Ecto neural progenitor cell (in vitro differentiated cells): ENCODE measurements at places on chromosomes 3 and 15.

GRCh38 chr15:70505411-70505919 lies 257.9 kb downstream of the UACA start:
- DNase-seq = no peak

DNA sequence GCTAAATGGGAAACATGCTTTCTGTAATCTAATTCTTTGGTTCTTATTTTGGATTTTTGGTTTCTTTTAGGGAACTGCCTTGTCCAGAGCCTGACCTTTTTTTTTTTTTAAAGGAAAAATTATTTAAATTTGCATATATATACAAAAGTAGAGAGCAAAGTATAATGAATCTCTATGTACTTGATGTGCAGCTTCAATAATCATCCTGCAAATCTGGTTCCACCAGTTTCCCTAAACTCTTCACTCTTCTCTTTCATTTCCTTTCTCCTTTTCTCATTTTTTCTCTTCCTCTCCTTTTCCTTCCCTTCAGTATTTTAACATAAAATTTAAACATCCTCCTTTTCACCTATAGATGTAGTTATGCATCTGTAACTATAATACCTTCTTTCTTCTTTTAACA lies 82.5 kb downstream of the USP13 start:
- no peak for DNase-seq

- DNase-seq = no peak
Measured at GRCh38 chr3:71087143-71088018, 496.1 kb downstream of the FOXP1 start.

- no peak for DNase-seq
Measured at GRCh38 chr15:43266834-43267233, at the start of gene TGM5. Gene TGM5 (minus strand): TSS chr15:43266928. CDS start chr15:43266849, 79 bp downstream.

- DNase-seq = no peak
Measured at GRCh38 chr15:25862472-25863110, 536 bp downstream of the ATP10A start.

GRCh38 chr3:128381609-128382008 lies 85.1 kb downstream of the DNAJB8 start:
- no peak for DNase-seq

GRCh38 chr3:68764554-68764953 lies 167.8 kb downstream of the TAFA4 start:
- DNase-seq = no peak

DNA sequence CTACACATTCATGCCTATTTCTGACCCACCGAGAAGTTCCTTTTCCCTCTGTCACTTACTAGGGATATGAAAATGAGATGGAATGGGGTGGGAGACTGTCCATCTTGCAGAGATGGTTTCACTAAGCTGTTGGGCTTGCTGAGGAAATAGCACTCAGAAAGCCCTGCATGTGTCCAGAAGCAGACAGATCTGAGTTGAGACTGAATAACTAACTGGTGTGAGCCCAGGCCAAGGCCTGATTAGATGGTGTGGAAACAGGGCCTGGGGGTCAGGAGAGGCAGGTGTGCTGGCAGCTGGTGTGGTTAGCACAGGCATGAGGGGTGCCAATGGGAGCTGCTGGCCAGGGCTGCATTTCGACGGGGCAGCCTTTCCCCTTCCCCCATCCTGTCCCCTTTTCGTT lies 72.1 kb downstream of the CLSTN2 start:
- DNase-seq = peak; percentile 29

GRCh38 chr3:118075873-118076272 lies 958.8 kb downstream of the IGSF11 start:
- DNase-seq = no peak

DNA sequence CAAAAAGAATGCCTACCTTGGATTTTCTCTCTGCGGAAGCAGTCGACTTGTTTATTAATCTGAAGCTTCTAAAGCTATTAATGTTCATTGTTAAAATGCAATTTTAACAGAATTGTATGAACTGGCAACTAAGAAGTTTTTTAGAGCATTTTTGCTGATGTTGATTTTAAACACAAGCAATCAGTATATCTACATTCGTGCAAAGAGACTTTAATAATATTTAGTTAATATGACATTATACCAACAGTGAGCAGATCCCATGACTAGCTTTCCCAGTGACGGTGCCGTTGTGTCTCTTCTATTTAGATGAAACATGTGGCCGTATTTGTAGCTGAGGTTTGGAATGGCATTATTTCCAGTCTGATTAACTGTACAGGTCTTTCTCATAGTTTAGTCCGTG lies 88.0 kb downstream of the PEX5L start:
- no peak for DNase-seq

DNA sequence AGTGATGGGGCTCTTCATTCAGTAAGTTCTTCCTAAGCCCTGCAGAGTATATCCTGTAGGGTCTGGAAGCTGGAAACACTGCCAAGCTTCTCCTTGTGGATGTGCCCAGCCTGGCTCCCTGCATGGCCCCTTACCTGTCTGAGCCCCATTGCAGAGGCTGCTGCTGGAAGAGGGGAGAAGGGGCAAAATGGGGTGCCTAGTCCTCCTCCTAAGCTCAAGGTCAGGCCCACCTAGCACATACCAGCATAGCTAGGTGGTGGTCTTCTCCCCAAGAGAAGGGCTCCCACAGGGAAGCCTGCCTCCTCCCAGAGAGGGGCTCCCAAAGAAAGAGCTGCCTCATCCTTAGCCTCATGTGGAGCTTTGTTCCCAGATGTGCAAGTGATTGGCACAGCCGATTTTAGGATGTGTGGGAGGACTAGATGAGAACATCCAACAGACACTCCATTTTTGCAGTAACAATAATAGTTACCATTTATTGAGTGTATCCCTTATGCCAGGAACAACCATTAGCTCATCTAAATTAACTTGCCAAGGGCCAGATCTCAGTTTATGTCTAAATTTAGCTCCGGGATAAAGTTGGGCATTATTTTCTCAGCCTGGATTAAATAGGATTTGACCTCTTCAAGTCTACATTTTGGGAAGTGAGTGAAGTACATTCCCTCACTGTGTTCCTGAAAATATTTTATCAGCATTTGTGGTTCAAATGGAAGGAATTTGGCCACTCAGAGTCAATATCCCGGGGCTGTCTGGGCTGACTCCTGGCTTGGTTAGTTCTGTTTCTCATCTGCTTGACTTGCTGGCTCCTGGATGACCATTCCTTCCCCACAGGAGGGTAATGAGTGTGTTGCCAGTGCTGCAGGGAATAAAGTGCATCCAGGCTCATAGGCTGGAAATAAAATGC lies 291.1 kb upstream of the ROPN1 start:
- DNase-seq = no peak

DNA sequence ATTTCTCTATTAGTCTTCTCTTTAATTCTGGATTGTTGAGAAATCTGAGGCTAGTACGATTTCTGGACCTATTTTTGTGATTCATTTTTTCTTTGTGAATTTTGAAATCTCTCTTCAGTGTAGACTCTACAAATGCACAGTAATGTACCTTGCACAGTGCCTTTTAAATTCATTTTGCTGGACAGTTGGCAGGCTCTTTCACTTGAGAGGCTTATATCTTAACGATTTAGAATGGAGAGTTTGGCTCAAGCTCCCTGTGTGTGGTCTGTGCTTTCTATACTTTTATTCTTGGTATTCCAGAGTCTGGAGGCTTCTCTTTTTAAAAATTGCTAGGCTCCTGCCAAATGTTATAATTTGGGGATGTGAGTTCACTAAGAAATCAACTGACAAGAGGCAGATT lies 8.8 kb downstream of the CRYBG3 start:
- no peak for DNase-seq

DNA sequence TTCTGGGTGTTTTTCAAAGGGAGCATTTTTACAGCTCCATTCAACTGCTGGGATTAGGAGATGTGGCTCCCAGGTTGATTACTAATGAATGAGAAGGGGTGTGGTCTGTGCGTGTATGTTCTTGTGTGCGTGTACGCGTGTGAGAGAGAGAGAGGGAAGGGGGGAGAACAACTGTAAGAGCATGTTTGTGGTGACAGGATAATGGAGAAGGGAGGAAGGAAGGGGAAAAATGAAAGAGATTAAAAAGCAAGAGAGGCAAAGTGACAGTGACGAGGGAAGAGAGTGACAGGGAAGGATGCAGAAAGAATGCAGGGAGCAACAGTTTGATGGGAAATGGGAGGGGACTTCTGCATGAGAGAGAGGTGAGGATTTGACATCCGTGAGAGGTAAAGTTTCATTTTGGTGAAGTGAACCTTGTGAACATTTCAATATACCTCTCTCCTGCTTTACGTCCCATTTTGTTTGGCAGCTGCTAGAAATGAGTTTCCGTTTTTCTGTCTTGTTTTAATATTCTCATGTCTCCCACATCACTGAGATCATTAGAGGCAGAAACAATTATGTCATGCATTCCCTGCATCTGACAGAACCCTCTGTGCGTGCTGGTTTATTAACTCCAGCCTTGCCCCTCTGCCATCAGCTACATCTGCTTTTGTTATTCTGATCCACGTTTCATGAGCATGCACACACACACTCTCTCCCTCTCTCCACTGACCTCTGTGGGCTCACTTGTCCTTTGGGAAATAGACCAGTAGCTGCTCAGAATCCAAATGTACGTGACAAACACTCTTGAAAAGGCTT lies 161.6 kb downstream of the GAP43 start:
- no peak for DNase-seq

DNA sequence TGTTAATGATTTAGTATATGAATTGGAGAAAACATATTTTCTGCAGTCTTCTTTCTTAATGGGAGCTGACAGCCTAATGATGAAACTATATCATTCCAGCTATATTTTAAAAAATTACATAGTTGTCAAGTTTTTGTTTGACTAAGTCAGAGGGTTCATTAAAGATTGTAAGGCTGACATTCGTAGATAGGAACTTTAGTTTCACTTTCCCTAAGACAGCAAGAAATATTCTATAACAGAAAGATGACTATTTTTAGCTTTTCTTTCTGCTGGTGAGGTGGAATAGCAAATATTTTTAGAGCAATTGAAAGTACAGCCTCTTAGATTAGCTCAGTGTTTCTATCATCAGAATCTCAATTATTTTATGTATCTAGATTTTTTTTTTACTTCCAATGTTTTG lies 60.2 kb downstream of the PIAS1 start:
- DNase-seq = no peak

DNA sequence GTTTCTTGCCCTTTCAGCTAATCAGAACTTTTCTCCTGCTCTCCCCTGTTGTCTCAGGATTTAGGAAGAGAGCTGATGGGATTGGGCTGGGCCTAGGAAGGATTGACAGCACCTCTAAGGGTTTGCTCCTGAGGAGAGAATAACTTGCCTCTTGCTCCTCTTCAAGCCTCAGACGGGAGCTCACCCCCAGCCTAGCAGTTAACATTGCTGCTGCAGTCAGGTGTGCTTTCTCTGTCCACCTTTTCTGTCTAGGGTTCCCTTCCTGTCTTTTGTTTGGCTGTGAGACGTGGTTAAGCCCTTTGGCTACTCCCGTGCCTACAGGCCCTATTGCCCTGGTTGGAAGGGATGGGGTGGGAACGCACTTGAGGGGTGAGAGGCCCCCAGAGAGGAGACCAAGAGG lies 20.1 kb downstream of the TMEM108 start:
- DNase-seq = no peak

DNA sequence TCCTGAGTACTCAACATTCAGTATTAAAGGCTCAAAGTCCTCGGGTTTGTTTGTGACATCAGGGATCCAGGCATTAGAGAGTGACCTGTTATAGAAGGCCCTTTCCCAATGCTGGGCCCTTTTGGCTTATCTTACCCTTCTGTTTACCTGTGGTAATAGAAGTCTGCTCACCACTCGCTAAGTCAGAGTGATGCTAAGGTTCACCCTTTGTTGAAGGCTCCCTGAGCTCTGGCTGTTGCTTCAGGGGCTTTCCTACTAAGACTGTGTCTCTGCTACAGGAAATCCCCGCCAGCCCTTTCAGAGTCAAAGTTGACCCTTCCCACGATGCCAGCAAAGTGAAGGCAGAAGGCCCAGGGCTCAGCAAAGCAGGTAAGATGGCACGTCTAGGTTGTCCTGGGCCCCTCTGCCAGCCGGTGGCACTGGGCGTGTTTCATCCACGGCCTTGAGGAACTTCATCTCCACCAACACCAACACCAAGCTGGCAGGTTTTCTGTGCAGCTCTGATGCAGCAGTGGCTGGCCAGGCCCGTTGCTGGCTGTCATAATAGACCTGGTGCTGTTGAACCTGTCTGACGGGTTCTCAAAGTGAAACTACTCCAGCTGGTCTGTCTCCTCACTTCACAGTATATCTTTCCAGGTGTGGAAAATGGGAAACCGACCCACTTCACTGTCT lies 99.1 kb downstream of the DNASE1L3 start:
- DNase-seq = no peak

DNA sequence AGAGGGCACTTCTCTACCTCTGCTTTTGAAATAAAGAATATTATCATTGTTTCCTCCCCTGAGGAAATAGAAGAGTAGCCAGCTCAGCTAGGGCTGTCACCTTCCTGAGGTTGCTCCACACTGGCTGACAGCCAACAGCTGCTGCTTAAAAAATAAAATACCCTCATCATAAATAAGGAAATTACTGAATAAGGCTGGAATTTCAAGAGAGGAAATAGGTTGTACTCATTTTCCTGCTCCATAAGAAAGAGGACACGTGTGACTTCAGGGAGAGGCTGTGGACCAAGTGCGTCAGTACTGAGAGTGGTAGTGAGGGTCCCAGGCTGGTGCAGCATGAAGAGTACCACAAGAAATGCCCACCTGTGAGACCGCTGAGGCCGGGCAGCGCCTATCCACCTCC lies 8.1 kb upstream of the C2CD4B start:
- no peak for DNase-seq

GRCh38 chr3:114441386-114441785 lies 147.6 kb downstream of the TIGIT start:
- DNase-seq = no peak

DNA sequence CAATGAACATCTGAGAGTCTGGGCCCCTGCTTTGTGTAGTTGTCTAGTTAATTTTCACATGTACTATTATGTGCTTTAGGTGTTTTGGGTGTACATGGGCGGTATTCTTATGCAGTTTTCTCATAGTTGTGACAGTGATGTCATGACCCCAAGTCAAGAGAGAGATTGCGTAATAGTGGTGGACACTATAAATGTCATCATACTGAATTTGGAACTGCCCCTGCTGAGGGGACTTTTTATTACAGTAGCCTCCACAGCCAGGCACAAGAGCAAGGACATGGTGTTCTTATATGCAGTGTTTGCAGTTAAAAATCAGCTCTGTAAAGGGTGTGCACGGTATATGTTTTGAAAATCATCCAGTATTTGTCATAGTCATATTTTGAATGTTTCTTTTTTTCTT lies 29.5 kb downstream of the ABHD2 start:
- no peak for DNase-seq
